ENCODE measurements at places on chromosomes 5 and 9.

DNA sequence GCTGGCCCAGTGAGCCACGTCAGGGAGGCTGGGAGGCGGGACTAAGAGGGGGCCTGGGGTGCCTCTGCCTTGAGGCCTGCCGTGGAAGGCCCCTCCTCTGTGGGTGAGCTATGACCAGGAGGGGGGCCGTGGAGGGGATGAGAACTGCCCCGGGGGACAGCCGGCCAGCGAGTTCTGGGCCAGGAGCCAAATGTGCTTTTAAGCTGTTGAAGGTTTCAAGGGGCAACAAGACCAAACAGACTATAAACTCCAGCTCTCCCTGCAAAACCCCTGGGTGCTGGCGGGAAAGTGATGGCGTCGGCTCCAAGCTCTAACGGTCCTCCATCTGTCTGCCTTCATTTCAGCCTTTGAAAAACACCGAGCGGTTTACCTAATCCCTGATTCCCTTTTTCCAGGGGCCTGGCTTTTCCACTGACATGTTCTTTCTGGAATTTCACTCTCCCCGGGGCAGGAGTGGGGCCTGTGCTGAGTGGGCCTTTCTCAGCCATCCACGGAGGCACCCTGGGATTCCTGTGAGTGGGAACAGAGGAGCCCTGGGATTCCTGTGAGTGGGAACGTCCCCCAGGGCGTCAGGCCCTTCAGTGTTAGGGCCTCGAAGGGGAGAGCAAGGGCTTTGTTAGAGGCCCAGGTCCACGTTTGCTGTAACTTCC lies 65.6 kb downstream of the COL5A1 start:
- peak overlapping the region; percentile 80 for H3K27ac ChIP-seq
- no peaks in the 10 kb centered on the region for H3K36me3 ChIP-seq

- no peaks in the 10 kb centered on the region for H3K27me3 ChIP-seq
- H3K27ac ChIP-seq, result no peak overlapping the region
- DNase-seq, result no peak
- no peaks in the 10 kb centered on the region for H3K4me1 ChIP-seq
- H3K36me3 ChIP-seq, result no peaks in the 10 kb centered on the region
These were observed 118.9 kb downstream of the ACER2 start for GRCh38 chr9:19527663-19528062.

- no peaks in the 10 kb centered on the region for H3K27me3 ChIP-seq
- no peaks in the 10 kb centered on the region for H3K36me3 ChIP-seq
- H3K4me3 ChIP-seq, result no peak overlapping the region
- H3K27ac ChIP-seq, result no peak overlapping the region
- DNase-seq, result no peak
These were observed 36.3 kb downstream of the ADAMTS19 start for GRCh38 chr5:129496421-129496820.

DNA sequence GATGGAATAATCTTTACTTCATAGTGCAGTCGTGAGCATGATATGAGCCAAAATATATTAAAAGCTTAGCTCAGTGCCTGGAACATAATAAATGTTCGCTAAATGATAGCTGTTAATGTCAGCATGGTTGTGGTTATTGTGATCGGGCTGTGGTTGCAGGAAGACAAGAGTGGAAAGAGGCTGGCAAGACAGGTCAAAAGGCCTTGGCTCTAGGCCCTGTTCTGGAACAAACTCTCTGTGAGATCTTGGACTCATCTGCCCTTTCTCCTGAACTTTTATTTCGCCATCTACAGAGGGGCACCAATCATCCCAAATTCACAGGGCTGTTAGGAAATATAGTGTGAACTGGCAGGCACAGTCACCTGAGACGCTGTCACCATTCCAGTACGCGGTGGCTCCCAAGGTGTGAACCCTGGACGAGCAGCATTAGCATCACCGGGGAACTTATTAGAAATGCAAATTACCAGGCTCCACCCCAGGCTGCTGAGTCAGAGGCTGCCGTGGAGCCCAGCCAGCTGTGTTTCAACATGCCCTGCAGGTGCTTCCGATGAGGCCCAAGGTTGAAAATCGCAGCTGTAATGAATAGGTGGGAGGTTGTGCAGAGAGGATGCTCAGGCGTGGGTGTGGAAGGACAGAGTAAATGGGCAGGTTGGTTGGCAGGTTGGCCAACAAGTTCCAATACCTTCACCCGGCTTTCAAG lies 50.2 kb upstream of the SAP30L start:
- no peaks in the 10 kb centered on the region for H3K4me1 ChIP-seq
- no peaks in the 10 kb centered on the region for H3K36me3 ChIP-seq
- H3K27ac ChIP-seq, result peak overlapping the region; percentile 25

- H3K27me3 ChIP-seq, result no peaks in the 10 kb centered on the region
- DNase-seq, result peak; percentile 50
These were observed 6.1 kb downstream of the SARDH start for GRCh38 chr9:133731876-133732638.

DNA sequence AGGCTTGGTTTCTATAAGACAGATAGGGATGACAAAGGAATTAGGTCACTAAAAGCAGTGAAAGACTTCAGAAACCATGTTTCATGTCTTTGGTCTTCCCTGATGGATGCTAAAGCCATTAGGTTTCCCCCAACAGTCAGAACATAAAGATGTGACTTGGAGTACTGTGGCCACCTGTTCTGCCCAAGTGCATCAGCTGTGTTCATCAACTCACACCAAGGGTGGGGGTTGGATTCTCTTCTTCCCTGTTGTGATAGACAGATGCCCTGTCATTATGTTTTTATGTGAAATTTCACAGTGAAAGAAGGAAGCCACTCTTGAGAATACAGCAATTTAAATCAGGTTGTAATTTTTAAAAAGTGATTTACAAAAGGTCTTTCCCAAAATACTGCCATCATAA lies 196.8 kb downstream of the SH3GL2 start:
- H3K27me3 ChIP-seq, result no peaks in the 10 kb centered on the region
- H3K36me3 ChIP-seq, result no peaks in the 10 kb centered on the region
- H3K4me3 ChIP-seq, result no peak overlapping the region
- no peak overlapping the region for H3K27ac ChIP-seq
- no peak for DNase-seq

DNA sequence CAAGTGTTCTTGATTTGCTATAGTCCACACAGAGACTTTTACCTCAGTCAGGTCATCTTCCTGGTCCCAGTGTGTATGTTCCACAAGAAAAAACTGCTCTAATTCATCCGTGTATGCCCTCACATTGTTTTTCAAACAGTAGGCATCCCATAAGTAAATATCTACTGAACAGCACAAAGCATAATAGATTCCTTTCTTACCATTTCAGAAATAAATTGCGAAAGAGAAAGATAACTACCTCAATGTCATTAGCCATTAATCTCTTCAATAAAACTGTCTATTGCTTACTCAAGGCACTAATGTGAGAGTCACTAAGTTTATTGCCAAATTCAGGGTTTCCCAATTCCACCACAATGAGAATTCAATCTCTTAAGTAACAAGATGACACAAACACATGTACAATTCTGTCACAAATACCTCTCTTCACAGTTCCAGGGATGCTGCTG lies 9.6 kb downstream of the FBXW2 start:
- H3K4me1 ChIP-seq, result no peaks in the 10 kb centered on the region
- no peak overlapping the region for H3K4me3 ChIP-seq
- DNase-seq, result no peak
- no peaks in the 10 kb centered on the region for H3K36me3 ChIP-seq
- no peaks in the 10 kb centered on the region for H3K27me3 ChIP-seq
- peak overlapping the region; percentile 34 for H3K27ac ChIP-seq

DNA sequence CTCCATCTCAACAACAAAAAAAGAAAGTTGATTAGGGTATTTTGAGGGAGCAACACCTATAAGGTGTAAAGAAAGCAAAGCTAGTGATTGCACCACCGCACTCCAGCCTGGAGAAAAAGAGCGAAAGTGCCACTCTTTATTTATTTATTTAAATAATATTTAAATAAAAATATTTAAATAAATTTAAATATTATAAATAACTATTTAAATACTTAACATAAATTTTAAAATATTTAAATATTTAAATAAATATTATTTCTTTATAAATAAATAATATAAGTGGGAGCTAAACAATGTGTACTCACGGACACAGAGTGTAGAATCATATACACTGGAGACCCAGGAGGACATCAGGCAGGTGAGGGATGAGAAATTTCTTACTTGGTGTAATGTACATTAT lies 64.4 kb upstream of the TRIO start:
- DNase-seq, result no peak
- H3K4me3 ChIP-seq, result no peak overlapping the region
- H3K27me3 ChIP-seq, result no peaks in the 10 kb centered on the region
- no peaks in the 10 kb centered on the region for H3K36me3 ChIP-seq

GRCh38 chr5:69103521-69103920 lies 9.7 kb downstream of the SLC30A5 start:
- no peaks in the 10 kb centered on the region for H3K4me1 ChIP-seq
- H3K4me3 ChIP-seq, result no peak overlapping the region
- H3K36me3 ChIP-seq, result peaks cover 4% of the 10 kb centered on the region
- no peak overlapping the region for H3K27ac ChIP-seq
- no peak for DNase-seq

GRCh38 chr5:100903039-100903887 lies at the start of gene ST8SIA4:
Gene ST8SIA4 (minus strand): TSS chr5:100903282. CDS start chr5:100902955, 327 bp downstream.
- peak within 1 kb of the TSS; percentile 55 for H3K4me3 ChIP-seq
- no peaks in the 10 kb centered on the region for H3K4me1 ChIP-seq
- peak within 1 kb of the TSS; percentile 46 for H3K27ac ChIP-seq
- peak; percentile 54 for DNase-seq
- no peaks in the 10 kb centered on the region for H3K36me3 ChIP-seq
- H3K27me3 ChIP-seq, result no peaks in the 10 kb centered on the region

DNA sequence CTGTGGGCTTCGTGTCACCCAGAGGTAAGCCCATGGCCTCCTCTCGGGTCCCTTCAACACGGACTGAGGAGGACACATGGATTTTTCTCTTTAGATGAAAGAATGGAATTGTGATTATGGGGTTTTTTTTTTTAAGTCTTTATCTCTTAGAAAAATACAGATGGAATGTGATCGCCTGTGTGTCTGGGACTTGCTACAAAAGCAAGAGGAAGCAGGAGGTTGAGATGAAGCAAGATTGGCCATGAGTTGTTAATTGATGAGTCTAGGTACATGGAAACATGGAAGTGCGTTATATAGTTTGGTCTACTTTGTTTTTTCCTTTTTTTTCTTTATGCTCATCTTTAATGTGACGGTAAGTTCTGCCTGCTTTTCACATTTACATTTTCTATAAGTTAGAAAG lies 14.6 kb downstream of the USP20 start:
- peaks cover 4% of the 10 kb centered on the region for H3K36me3 ChIP-seq
- no peak overlapping the region for H3K4me3 ChIP-seq
- no peak for DNase-seq
- H3K4me1 ChIP-seq, result no peaks in the 10 kb centered on the region
- H3K27ac ChIP-seq, result no peak overlapping the region
- no peaks in the 10 kb centered on the region for H3K27me3 ChIP-seq

- no peak overlapping the region for H3K4me3 ChIP-seq
- no peak for DNase-seq
- no peaks in the 10 kb centered on the region for H3K4me1 ChIP-seq
- no peaks in the 10 kb centered on the region for H3K36me3 ChIP-seq
These were observed 22.1 kb downstream of the ANKRD33B start for GRCh38 chr5:10586008-10586407.

GRCh38 chr9:86057491-86057890 lies 41.9 kb downstream of the GOLM1 start:
- no peak overlapping the region for H3K4me3 ChIP-seq
- H3K27me3 ChIP-seq, result no peaks in the 10 kb centered on the region
- no peak for DNase-seq
- no peak overlapping the region for H3K27ac ChIP-seq
- no peaks in the 10 kb centered on the region for H3K4me1 ChIP-seq

- no peak overlapping the region for H3K4me3 ChIP-seq
- no peaks in the 10 kb centered on the region for H3K4me1 ChIP-seq
- no peaks in the 10 kb centered on the region for H3K27me3 ChIP-seq
- DNase-seq, result no peak
These were observed 75.1 kb upstream of the IER5L start for GRCh38 chr9:129252937-129253802.

DNA sequence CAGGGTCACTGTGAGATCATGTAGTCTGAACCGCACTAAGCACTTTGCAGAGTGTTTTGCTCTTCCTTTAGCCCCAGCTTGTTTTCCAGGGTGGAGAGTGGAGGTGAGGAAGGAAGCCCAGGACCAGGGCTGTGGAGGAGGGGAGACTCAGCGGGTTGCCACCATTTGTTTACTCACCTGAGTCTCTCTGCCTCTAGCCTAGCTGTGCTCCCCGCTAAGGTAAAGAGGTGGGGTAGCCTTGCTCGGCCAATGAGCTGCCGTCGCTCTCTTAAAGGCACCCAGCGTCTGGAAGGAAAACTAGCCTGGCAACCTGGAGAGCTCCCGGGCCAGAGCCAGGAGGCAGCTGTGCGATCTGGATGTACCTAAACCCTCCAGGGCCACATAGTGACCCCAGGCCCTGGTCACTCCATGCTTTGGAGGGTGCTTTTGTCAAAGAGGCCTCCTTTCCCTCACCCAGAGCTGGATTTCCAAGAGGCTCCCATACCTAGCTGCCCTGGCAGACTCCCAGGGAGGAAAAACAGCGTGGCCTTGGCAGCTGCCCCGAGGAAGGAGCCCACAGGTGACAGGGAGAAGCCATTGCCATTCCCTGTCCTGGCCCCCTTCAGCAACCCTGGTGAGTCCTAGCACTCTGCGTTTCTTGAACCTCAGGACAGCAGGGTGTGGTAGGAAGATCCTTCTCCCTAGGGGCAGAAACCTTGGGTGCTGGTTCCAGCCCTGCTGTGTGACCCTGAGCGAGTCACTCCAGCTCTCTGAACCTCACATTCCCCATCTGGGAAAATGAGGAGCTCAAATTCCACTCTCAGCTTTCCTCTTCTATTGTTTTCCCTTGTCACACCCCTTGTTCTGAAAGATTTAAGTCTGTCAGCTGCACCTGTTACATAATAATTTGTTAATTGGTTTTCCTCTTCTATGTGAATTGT lies 42.4 kb upstream of the LARP1 start:
- peak overlapping the region; percentile 70 for H3K27ac ChIP-seq
- no peaks in the 10 kb centered on the region for H3K4me1 ChIP-seq
- no peaks in the 10 kb centered on the region for H3K27me3 ChIP-seq
- DNase-seq, result no peak
- no peak overlapping the region for H3K4me3 ChIP-seq
- no peaks in the 10 kb centered on the region for H3K36me3 ChIP-seq
